ENCODE measurements at places on chromosomes 6 and 20. TPM values are rescaled to one million over a fixed set of nuclear protein-coding genes. Genes with fewer than 3 reads are reported as not detected.

The CRIP3 gene
- 3.4 TPM for polyA plus RNA-seq

The EMILIN3 gene
- polyA plus RNA-seq = 1.6 TPM

The SPTLC3 gene
- polyA plus RNA-seq = 6.0 TPM

The FGD2 gene
- 1.1 TPM for polyA plus RNA-seq

The TRIM15 gene
- 43.0 TPM for polyA plus RNA-seq

DNA sequence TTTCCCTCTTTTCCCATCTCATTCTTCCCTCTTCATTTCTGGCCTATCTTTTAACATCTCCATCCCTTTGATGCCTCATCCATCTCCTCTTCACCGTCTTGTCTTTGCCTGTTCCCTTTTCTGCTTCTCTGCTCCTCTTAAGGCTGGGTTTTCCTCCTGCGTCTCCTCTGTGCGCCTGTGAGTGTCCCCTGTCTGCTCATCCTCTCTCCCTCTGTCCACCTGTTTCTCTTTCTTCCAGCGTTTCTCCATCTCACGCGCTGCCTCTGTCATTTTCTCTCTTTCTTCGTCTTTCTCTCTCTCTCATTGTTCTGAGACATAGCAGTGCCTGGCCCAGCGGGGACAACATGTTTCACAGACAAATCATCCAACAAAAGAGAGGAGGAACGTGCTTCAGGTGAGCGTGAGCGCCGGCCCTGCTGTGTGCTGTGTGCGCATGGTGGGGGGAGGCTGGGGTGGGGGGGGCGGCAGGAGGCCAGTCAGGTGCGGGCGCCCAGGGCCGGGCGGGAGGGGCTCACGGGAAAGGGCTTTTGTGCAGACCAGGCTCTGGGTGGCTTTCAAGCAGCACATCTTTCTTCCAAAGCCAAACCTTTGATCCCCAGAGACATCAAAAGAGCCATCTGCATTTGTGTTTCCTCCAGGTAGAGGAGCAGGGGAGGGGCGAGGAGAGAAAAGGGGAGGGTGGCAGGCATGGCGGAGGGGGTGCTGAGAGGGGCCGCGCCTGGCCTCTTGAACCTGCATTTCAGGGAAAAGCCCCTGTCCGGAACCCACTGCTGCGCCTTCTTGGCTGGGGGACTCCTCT is 121.3 kb downstream of the VEGFA start:
- DNase-seq = no peak
- no peak overlapping the region for H3K4me3 ChIP-seq
- no peaks in the 10 kb centered on the region for H3K27me3 ChIP-seq

GRCh38 chr6:19032591-19033295 is 645.6 kb downstream of the RNF144B start:
- H3K4me1 ChIP-seq = no peaks in the 10 kb centered on the region
- no peak overlapping the region for H3K4me3 ChIP-seq
- H3K27me3 ChIP-seq = no peaks in the 10 kb centered on the region
- H3K27ac ChIP-seq = no peak overlapping the region

GRCh38 chr6:20069021-20069522 is 143.2 kb downstream of the MBOAT1 start:
- no peak for DNase-seq
- H3K4me1 ChIP-seq = no peaks in the 10 kb centered on the region
- H3K27me3 ChIP-seq = no peaks in the 10 kb centered on the region
- no peak overlapping the region for H3K4me3 ChIP-seq

GRCh38 chr6:39342692-39343395 is 20.3 kb upstream of the KCNK16 start:
- H3K4me1 ChIP-seq = peaks cover 9% of the 10 kb centered on the region
- no peak for DNase-seq
- peak overlapping the region; percentile 63 for H3K27ac ChIP-seq
- H3K36me3 ChIP-seq = no peaks in the 10 kb centered on the region
- H3K27me3 ChIP-seq = no peaks in the 10 kb centered on the region

DNA sequence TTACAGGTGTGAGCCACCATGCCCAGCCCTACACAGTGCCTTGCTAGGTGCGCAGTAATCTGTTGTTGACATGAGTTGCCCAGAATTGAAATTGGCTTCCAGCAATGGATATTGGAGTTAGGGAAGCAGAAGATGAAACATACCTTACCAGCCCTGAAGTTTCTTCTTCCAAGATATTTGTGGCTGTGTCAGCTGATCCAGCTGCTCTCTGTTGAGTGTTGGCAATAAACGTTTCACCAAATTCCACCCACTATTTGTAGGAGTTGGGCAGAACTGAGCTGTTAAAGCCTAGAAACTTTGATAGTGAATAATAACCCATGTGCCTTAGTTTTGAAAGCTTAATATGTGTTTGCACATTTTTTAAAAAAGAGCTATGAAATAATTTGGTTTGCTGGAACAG is 218.2 kb upstream of the SNX9 start:
- no peak overlapping the region for H3K27ac ChIP-seq
- H3K27me3 ChIP-seq = no peaks in the 10 kb centered on the region
- H3K4me1 ChIP-seq = no peaks in the 10 kb centered on the region
- DNase-seq = no peak
- peaks cover 47% of the 10 kb centered on the region for H3K36me3 ChIP-seq

- H3K27ac ChIP-seq = no peak overlapping the region
- H3K36me3 ChIP-seq = no peaks in the 10 kb centered on the region
- H3K27me3 ChIP-seq = no peaks in the 10 kb centered on the region
- H3K4me3 ChIP-seq = no peak overlapping the region
- H3K4me1 ChIP-seq = no peaks in the 10 kb centered on the region
- no peak for DNase-seq
Measured at GRCh38 chr20:12748359-12748994, 260.3 kb upstream of the SPTLC3 start.

- no peaks in the 10 kb centered on the region for H3K27me3 ChIP-seq
- no peaks in the 10 kb centered on the region for H3K4me1 ChIP-seq
- H3K36me3 ChIP-seq = no peaks in the 10 kb centered on the region
- H3K4me3 ChIP-seq = no peak overlapping the region
- no peak overlapping the region for H3K27ac ChIP-seq
- no peak for DNase-seq
Measured at GRCh38 chr20:16203096-16203495, 370.2 kb downstream of the KIF16B start.

DNA sequence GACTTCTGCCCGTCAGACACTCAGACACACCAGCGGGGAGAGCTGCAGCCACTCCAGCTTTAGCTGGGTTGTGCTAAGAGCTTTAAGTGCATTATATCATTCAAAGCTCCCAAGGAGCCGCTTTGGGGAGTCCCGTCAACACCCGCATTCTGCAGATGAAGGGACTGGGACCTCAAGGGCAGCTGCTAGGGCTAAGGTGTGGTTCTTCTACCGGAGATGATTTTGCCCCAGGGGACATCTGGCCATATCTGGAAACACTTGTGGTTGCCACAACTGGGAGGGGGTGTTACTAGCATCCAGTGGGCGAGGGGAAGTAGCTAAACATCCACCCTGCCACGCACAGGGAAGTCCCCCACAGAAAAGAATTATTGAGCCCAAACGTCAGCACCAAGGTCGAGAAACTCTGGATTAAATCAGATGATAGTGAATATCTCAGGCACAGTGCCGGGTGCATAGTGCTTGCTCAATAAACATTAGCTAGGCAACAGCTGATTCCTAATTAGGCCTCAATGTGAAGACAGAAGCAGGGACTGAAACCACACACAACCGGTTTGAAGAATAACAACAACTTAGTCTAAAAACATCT is 29.6 kb downstream of the PMEPA1 start:
- no peak overlapping the region for H3K4me3 ChIP-seq
- H3K36me3 ChIP-seq = peaks cover 11% of the 10 kb centered on the region
- H3K4me1 ChIP-seq = no peaks in the 10 kb centered on the region
- DNase-seq = no peak
- no peaks in the 10 kb centered on the region for H3K27me3 ChIP-seq
- no peak overlapping the region for H3K27ac ChIP-seq

GRCh38 chr6:87088076-87088475 is 6.8 kb downstream of the CGA start:
- DNase-seq = no peak
- H3K27me3 ChIP-seq = no peaks in the 10 kb centered on the region
- no peaks in the 10 kb centered on the region for H3K4me1 ChIP-seq
- no peak overlapping the region for H3K4me3 ChIP-seq
- no peak overlapping the region for H3K27ac ChIP-seq

- DNase-seq = no peak
- H3K27ac ChIP-seq = no peak overlapping the region
- H3K4me1 ChIP-seq = no peaks in the 10 kb centered on the region
- H3K27me3 ChIP-seq = no peaks in the 10 kb centered on the region
- no peak overlapping the region for H3K4me3 ChIP-seq
- H3K36me3 ChIP-seq = no peaks in the 10 kb centered on the region
Measured at GRCh38 chr20:19347943-19348456, 135.6 kb downstream of the SLC24A3 start.

GRCh38 chr6:15986027-15986629 is 142.8 kb upstream of the MYLIP start:
- H3K4me3 ChIP-seq = no peak overlapping the region
- no peaks in the 10 kb centered on the region for H3K4me1 ChIP-seq
- no peak for DNase-seq
- H3K27me3 ChIP-seq = no peaks in the 10 kb centered on the region
- no peak overlapping the region for H3K27ac ChIP-seq

GRCh38 chr6:100432136-100432535 is 32.6 kb downstream of the SIM1 start:
- H3K4me3 ChIP-seq = no peak overlapping the region
- H3K36me3 ChIP-seq = no peaks in the 10 kb centered on the region
- no peak overlapping the region for H3K27ac ChIP-seq
- no peaks in the 10 kb centered on the region for H3K4me1 ChIP-seq

DNA sequence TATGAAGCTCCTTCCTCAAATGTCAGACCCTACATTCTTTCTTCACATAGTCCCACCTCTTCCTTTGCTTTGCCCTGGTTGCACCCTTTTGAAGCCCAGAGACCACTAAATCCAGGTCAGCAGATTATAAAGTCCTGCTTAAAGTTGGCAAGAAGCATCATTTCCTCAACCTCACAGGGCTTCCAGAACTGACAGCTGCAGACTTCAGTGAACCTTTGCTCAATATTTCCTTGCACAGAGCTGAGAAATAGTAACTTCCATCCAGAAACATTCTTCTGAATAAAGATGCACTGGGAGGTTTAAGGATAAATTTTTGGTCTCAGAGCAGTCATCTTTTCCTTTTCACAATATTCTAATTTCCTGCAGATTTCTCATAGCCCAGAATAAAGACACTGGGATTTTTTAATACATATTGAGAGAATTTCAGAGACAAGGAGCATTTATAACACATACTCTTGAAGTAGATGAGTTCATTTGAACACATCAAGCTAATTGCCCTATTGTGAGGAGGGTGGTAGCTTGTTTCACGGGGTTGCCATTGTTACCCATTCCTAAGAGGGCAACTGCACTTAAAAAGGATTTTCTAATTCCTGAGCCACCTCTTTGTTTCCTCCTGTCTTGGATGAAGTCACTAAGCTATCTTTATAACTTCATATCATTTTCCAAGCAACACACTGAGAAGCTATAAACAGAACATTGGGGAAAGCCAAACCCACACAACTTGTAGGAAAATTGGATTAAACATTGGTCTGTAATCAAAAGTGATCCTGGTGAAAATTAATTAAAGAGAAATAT is 150.2 kb upstream of the PLN start:
- DNase-seq = no peak
- H3K36me3 ChIP-seq = no peaks in the 10 kb centered on the region
- no peak overlapping the region for H3K4me3 ChIP-seq
- no peak overlapping the region for H3K27ac ChIP-seq
- no peaks in the 10 kb centered on the region for H3K27me3 ChIP-seq

DNA sequence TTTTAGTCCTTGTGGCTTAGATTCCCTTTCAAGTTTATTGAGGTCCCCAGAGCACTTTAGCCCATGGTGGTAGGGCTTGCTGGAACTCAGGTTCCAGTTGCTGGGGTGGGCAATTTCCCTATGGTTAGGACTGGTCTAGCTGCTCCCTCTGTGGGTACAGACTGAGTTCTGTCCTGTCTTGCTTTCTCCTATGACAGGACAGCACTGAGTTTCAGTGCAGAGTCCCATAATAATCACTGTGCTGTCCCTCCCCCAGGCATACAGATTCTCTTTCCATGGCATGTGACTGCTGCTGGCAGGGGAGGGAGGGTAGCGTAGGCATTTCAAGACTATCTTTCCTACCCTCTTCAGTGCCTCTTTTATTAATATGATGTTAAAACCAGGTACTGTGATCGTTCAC is 17.1 kb upstream of the ERVFRD-1 start:
- H3K27ac ChIP-seq = no peak overlapping the region
- no peaks in the 10 kb centered on the region for H3K36me3 ChIP-seq
- H3K27me3 ChIP-seq = no peaks in the 10 kb centered on the region
- no peaks in the 10 kb centered on the region for H3K4me1 ChIP-seq
- no peak overlapping the region for H3K4me3 ChIP-seq

DNA sequence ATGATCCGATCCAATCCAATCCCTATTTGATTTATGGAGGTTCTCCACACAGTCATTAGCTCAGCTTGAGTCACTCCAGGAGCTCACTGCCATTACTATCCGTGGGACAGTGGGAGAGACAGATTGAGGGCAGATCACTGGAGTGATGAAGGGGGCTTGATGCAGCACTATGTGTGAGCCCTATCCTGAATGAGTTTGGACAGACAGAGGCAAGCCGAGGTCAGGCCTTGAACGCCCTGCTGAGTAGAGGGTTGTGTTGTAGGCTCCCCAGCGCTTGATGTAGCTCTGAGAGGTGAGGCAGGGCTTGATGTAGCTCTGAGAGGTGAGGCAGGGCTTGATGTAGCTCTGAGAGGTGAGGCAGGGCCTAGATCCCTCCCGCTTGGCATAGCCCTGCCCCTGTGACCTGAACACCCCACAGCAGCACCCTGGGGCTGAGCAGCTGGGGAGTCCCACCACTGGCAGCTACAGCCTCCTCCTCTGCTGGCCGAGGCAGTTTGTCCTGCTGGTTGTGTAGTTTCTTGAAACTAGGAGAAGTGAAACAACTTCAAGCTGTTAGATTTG is 58.7 kb downstream of the ZFAND3 start:
- no peaks in the 10 kb centered on the region for H3K27me3 ChIP-seq
- no peak overlapping the region for H3K4me3 ChIP-seq
- no peak for DNase-seq
- H3K27ac ChIP-seq = peak overlapping the region; percentile 10
- no peaks in the 10 kb centered on the region for H3K36me3 ChIP-seq
- H3K4me1 ChIP-seq = peaks cover 2% of the 10 kb centered on the region

DNA sequence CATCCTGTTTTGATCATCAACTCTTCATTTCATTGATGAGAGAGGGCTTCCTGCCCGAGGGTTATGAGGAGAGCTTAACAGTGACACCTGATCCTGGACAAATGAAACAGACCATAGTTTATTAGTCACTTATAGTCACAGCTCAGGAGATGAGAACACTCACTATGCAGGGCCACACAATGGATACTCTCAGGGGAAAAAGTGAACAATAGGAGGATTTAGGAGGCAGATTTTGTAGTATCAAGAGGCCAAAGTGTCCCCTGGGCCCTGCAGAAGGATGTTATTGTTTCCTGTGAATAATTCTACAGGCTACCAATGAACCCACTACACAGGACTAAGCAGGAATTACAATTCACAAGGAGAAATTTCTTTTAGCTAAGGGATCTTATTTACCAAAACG is 772.8 kb upstream of the MAN1A1 start:
- H3K27ac ChIP-seq = no peak overlapping the region
- H3K36me3 ChIP-seq = no peaks in the 10 kb centered on the region
- no peak for DNase-seq

DNA sequence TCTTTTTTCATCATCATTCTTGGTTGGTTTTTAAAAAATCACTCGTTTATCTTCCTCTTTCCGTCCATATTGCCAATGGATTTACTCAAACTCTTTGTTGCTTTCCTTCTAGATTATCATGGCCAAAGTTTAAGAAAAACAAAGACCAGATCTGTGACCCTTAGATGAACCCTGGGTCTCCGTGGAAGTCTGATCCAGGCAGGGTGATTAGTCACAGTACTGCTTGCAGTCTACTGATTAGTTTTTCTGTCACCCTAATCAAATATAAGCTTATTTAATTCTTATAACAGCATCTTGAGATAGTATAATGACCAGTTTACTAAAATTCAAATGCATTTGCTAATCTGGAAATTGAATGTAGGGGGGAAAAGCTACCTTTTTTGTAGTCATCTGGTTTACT is 6.0 kb upstream of the SMIM28 start:
- peaks cover 7% of the 10 kb centered on the region for H3K4me1 ChIP-seq
- DNase-seq = peak; percentile 79
- no peaks in the 10 kb centered on the region for H3K36me3 ChIP-seq
- H3K27me3 ChIP-seq = no peaks in the 10 kb centered on the region

Data from small intestine (tissue), 16 donors.